ENCODE measurements at places on chromosomes 1 and 21.

- DNase-seq = peak; percentile 37
These were observed 33.6 kb downstream of the SPAG17 start for GRCh38 chr1:118151312-118151937.

DNA sequence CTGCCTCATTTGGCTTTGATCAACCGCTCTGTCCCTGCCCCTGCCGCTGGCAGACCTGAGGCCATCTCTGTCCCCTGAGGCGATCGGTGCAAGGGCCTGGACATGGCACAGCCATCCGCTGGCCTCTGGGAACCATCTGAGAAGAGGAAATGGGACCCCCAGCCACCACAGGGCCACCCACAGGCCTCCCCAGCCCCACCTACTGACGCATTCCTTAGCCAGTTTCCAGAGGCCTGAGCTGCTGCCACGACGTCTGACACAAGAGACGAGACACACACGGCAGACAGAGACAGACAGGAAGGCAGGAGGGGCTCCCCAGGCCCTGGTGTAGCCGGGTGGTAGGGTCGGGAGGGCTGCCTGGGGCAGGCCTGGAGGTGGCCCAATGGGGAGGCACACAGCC is 37.3 kb upstream of the EDN2 start:
- DNase-seq = no peak

GRCh38 chr1:69952676-69953075 is 252.7 kb downstream of the LRRC40 start:
- DNase-seq = no peak

GRCh38 chr1:61079898-61080336 is 2.4 kb upstream of the NFIA start:
- no peak for DNase-seq

DNA sequence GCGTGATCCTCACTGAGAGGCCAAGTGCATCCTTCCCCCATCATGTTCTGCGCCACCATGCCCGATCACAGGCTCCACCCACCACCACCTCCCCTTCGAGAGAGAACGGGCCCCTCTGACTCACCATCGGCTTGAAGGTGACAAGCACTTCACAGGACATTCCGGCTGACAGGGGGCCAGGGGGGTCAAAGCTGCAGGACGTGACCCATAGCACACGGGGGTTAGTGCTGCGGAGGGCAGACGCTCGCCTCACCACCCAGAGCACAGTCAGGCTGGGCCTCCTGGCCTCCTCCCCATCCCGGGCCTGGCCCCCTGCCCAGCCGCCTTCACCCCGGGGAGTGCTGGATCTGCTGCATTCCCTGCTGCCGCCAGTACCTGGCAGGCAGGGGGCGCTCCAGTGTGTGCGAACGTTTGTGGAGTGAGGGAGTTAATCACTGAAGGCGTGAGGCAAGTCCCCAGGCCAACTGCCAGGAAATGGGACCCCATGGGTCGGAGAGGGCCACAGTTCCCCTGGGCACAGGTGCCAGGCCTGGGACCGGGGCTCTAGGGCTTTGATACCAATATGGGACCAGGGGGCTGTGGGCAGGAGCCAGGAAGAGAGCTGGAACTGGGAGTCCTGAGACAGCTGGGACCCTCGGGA is 40.9 kb upstream of the TMEM52 start:
- DNase-seq = peak; percentile 76

DNA sequence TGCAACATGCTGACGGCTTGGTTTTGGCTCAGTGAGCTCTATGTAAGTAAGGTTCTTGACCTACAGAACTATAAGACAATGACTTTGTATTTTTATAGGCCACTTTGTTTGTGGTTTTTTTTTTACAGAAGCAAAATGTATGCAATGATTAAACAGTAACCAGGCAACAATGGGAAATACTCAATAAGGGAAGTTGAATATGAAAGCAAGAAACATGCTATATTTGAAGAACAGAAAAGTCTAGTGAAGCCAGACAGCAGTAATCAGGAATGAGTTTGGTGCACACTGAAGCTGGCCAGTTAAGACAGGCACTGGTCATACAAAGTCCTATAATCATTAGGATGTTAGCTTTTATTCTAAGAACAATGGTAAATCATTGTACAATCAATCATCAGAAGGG is 1926.8 kb downstream of the NCAM2 start:
- DNase-seq = peak; percentile 32

DNA sequence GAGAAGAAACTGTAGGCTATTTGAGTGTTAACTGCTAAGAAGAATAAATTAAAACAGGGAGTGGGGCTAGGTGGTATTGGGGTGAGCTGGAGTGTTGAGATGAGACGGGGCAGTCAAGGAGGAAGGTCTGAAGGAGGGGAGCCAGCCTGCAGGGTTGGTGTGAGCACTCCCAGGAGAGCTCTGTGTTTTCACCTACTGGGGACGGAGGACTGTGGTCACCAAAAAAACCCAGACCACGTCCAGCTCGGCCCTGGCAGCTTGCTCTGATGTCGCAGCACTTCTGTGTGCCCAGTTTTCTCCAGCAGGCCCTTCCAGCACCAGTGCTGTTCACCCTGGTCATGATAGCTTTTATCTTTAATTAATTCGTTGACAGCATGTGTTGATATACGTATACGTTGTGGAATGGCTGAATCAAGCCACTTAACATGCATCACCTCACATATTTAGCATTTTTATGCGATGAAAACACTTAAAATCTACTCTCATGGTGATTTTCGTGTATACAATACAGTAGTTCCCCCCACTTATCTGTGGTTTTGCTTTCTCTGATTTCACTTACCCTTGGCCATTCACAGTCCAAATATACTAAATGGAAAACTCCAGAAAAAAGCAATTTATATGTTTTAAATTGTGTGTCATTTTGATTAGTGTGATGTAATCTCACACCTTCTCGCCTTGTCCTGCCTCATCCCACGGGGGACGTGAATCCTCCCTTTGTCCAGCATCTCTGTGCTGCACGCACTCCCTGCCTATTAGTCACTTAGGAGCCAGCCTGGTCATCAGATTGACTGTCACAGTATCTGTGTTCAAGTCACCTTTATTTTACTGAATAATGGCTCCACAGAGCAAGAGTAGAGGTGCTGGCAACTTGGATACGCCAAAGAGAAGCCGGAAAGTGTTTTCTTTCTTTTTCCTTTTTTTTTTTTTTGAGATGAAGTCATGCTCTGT is 12.3 kb downstream of the FAM3B start:
- no peak for DNase-seq

DNA sequence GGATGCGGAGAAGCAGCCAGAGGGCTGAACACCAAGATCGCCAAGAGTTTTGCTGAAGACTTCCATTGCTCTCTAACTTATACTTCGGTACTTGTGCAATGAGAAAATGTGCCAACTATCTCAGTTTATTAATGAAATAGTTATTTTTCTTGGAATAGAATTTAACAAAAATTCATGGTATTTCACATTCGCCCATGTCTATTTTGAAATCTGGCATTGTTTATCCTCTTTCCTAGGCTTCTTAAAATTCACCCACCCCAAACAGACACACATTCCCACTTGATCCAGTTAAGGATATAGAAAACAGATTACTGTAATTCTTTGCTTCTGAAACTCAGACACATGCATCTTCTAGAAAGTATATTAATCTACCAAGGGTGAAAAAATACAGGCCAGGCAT is 56.3 kb upstream of the ADAMTS5 start:
- no peak for DNase-seq

DNA sequence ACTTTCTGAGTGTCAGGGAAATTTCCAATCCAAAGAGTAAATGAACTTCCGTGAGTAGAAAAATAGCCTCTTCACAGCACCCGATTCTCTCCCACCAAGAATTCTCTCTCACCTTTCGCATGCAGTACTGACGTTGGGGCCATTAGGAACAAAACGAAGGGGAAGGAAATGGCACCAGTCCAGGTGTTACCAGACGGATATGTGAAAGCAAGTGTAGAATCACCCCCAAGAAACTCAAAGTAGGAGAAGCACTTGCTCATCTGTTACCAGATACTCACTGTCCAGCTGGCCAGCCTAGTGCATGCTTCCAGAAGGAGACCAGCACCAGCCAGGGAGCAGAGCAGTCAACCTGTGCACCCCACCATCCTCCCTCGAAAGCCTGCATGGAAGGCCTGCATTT is 55.1 kb downstream of the ITPKB start:
- DNase-seq = no peak

DNA sequence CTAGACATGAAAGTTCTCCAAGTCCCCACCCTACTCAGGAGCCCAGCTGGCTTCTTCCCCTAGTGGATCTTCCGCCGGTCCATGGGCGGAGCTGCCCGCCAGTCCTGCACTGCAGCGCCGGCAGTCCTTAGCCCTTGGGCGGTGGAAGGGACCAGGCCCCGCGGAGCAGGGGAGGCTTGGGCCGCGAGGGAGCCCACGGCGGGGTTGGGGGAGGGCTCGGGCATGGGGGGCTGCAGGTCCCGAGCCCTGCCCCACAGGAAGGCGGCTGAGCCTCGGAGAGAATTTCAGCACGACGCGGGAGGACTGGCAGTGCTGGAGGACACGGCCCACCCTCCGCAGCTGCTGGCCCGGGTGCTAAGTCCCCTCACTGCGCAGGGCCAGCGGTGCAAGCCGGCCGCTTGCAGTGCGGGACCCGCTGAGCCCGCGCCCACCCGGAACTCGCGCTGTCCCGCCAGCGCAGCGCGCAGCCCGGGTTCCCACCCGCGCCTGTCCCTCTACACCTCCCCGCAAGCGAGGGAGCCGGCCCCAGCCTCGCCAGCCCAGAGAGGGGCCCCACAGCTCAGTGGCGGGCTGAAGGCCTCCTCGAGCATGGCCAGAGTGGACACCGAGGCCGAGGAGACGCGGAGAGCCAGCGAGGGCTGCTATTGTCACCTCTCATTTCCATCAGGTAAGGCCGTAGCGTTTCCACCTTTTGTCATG is 1398.6 kb downstream of the MRPL39 start:
- no peak for DNase-seq

GRCh38 chr1:230144010-230144614 is 77.1 kb downstream of the GALNT2 start:
- no peak for DNase-seq

DNA sequence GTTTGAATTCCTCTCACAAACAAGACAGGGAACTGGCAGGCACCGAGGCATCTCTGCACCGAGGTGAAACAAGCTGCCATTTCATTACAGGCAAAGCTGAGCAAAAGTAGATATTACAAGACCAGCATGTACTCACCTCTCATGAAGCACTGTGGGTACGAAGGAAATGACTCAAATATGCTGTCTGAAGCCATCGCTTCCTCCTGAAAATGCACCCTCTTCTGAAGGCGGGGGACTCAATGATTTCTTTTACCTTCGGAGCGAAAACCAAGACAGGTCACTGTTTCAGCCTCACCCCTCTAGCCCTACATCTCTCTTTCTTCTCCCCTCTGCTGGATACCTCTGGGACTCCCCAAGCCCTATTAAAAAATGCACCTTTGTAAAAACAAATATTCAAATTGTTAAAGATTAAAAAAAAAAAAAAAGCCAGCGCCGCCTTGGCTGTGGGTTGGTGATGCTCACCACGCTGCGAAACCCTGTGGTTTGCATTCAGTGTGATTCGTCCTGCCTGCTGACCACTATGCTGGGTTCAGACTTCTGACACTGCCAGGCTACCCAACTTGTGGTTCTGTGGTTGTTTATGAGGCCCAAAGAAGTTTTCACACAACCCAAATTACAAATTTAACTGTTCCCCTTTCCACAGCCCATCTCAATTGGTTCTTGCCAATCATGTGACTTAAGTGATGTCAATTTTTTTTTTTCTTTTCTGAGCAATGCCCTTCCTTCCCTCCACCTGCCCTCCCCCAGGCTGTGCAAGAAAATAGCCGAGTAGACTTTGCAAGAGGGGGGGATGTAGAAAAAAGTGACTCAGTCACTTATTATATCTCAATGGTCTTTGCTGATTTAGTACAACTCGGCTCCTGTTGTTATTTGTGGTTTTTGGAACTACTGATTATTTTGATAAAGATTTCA is at the start of gene RUNX1:
TSS of gene RUNX1 (minus strand) at position 597 of the 912 bp plus-strand sequence.
- DNase-seq = peak; percentile 97

- DNase-seq = no peak
These were observed 250.0 kb downstream of the CHRM3 start for GRCh38 chr1:239636347-239636746.

- DNase-seq = no peak
These were observed 78.2 kb upstream of the CAPZB start for GRCh38 chr1:19563324-19564097.

DNA sequence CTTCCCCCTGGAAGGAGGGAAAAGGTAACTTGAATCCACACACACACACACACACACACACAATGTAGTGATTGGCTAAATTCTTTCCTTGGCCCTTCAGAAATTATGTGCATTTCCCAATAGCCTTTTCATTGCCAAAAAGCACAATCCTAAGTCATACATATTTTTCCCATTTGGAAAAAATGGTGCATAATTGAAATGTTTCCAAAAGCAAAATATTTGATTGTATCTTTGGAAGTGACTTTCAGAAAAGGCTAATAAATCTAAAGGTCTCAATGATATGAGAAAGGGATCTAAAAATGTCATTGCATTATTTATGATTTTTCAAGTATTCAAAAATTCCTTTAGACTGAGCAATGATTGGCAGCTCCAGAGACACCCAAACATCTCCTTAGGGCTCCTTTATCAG is 43.5 kb upstream of the NEK7 start:
- DNase-seq = no peak

DNA sequence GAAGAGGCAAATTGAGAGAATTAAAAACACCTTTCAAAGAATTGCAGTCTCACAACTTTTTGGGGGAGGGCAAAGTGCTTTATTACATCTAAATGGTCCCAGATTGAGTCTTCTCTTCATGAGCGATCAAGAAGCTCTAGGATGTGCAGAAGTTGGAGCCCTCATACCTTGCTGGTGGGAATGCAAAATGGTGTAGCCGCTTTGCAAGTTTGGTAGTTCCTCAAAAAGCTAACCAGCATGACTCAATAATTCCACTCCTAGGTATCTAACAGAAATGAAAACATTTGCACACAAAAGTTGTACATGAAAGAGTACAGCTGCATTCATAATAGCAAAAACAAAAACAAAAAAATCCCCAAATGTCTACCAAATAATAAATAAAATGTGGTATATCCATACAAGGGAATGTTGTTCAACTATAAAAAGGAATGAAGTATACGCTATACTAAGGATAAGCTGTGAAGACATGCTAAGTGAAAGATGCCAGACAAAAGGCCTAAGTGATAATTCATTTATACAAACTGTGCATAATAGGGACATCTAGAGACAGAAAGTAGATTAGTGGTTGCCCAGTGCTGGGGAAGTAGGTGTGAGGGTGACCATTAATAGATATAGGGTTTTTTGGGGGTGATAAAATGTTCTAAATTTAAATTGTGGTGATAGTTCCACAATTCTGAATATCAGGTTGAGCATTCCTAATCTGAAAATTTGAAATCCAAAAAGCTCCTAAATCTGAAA is 55.2 kb downstream of the SELENOF start:
- peak; percentile 11 for DNase-seq

All from Kasumi-1 (cell line).